Endothelial cell of umbilical vein (primary cell): ENCODE measurements at places on chromosomes 6 and 20. TPM values are rescaled to one million over a fixed set of nuclear protein-coding genes. Genes with fewer than 3 reads are reported as not detected.

DNA sequence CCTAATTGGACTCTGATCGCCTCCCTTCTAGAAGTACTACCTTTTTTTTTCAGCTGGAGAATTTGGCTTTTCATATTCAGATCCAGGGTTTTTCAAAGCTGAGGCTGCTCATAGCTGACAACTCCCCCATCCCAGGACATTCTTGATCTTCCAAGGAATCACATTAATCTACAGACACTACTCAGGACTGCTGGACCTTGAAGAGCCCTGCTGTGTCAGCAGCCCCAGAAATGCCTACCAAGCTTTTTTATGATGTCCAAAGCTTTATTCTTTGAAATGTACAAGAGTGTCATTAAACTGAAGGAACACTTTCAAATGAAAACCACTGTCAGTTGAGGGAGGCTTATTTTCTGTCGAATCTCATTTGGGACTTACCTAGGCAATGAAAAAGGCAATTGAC lies 704.1 kb downstream of the PTPRT start:
- no peak for DNase-seq

- no peak for DNase-seq
Measured at GRCh38 chr6:209432-210103, 82.7 kb upstream of the DUSP22 start.

DNA sequence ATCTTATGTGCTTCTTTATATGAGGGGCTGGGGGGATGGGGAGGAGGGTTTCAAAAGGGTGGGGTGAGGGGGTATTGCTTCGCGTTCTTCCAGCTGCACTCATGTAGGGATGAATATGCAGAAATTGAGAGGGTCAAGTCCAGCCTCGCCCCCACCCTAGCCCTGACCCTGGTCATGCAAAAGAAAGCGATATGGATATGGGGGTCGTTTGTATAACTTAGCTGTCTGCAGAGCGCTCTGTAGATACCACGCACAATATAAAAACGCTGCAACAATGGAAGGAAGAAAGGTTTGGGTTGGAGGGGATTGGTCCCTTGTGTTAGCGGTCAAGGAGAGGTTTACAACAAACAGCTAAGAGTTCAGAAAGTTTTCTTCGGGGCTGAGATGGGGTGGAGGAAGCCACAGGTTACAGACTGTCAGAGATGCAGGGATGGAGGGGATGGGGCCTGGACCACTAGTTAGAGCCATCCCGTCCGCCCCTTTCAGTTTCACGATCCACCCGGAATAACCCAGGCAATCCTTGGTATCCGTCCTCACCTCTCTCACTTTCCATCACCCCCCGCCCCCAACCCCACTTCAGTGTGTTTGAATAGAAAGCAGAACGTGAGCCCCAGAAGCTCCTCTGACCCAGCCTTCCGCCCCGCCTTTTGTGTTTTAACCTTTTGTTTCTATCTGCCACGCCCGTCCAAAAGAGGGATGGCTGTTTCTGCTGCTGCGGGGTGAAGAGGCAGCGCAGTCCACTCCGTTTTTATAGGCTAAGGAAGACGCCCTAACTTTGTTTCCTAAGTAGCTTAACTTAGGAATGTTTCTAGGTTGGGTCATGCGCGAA lies 73.5 kb downstream of the SOX4 start:
- DNase-seq: peak; percentile 28

- DNase-seq: peak; percentile 60
Measured at GRCh38 chr20:38730989-38731737, 6.9 kb downstream of the SLC32A1 start.

DNA sequence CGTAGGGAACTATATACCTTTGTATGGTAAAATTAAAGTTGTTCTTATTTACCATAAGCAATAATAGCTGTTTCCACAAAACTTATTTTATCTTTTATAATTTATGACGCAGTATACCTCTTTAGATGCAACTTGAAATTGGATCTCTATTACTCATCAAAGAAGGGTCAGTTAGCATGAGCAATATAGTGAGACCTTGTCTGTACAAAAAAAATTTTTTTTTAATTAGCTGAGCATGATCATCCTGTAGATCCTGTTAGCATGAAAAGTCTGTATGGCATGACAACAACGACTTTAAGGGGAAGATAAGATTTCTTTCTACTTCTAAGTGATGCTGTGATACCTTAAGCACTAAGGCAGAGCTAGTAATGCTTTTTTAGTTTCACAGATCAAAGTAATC lies 5.9 kb downstream of the ALDH5A1 start:
- DNase-seq: no peak

Gene TCF19
- 28.0 and 31.7 TPM in 2 replicates for total RNA-seq

Gene CARMIL1
- total RNA-seq: 8.7 and 8.8 TPM in 2 replicates

- DNase-seq: no peak
Measured at GRCh38 chr20:1177680-1178079, 7.1 kb downstream of the TMEM74B start.

Gene PXDC1
- 119 and 121 TPM in 2 replicates for total RNA-seq

- no peak for DNase-seq
Measured at GRCh38 chr6:150320442-150320841, 48.4 kb upstream of the IYD start.

Gene SOBP
- 6.1 and 6.6 TPM in 2 replicates for total RNA-seq

GRCh38 chr20:59730722-59731121 lies 126.4 kb downstream of the PHACTR3 start:
- no peak for DNase-seq

- no peak for DNase-seq
Measured at GRCh38 chr6:26640806-26641205, 18.7 kb downstream of the ZNF322 start.

DNA sequence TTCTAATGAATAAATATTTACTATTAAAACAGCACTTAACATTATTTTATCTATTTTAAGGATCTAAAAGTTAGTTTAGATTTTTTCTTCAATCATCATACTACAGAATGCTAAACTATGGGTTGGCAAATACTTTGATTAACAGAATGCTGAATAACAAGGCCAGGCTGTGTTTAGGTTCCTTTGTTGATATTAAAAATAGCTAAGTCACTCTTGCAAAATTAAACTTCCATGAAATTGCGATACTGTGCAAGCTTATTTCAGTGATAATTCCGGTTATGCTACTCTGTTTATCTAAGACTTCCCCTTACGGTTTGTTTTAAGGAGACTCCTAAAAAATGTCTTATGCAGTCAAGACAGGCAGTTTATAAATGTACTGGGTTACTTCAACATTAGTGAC lies 2.8 kb downstream of the RNF24 start:
- no peak for DNase-seq

Gene COL10A1
- not detected in 2 replicates for total RNA-seq

DNA sequence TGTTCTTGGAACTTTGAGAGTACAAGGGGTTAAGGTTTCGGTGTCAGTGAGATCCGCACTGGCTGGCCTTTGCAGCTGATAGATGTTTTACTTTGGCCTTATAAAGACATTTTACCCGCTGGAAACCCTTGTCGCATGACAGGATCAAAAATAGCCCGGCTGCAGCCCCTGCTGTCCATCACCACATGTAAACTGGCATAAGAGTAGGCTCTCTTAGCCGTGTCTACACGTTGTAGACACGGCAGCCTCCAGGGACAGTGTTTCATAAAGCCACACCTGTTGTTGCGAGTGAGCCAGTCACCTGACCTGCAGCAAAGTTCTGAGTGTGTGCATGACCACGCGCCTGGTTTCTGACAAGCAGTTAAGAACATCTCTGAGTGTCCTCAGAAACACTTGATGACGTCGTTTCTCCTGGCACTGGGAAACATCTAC lies 8.5 kb downstream of the RBM24 start:
- no peak for DNase-seq

GRCh38 chr20:12051206-12052163 lies 133.8 kb downstream of the BTBD3 start:
- DNase-seq: peak; percentile 6

Gene C6orf132
- total RNA-seq: 0.07 and 0.71 TPM in 2 replicates

Gene SLPI
- not detected in 2 replicates for total RNA-seq

Gene GNRH2
- total RNA-seq: 1.7 and 1.9 TPM in 2 replicates

- no peak for DNase-seq
Measured at GRCh38 chr6:130115036-130115435, 96.7 kb downstream of the L3MBTL3 start.

Gene TRAPPC3L
- 0.38 TPM in 1 of 2 replicates, not detected in the other for total RNA-seq

Gene ZBTB12
- 3.5 and 4.9 TPM in 2 replicates for total RNA-seq

DNA sequence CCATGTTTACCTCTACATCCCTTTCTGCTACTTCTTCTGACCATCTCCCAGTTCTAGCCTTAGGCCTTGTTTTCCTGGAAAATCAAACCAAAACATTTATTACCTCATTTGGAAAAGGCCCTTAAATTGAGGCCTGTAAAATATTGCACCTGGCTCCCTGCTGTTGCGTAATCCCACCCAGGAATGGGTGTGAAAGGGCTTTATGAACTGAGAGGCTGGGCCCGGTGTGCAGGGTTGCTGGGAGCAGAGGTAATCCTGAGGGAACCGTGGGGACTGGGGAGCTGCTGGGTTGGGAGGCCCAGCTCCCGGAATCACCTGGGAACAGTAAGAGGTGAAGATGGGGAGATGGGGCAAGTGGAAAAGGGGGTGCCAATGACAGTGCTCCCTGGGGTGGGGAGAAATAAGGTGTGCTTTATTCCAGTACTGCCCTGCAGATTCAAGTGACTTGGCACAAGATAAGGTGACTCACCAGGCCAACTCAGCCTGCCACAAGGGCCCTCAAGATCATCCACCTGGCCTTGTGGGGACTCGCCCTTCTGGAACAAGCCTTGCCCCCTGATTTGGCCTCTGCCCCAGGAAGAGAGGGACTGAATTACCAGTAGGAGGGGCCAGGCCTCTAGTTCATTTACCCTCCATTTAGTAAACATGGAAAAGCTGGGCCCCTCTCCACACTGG lies 44.2 kb downstream of the KCNK5 start:
- DNase-seq: no peak

GRCh38 chr20:45091366-45091765 lies 9.6 kb downstream of the KCNS1 start:
- no peak for DNase-seq

GRCh38 chr6:133701633-133702331 lies 187.1 kb upstream of the TCF21 start:
- DNase-seq: no peak

Gene TREML2
- not detected in 2 replicates for total RNA-seq

DNA sequence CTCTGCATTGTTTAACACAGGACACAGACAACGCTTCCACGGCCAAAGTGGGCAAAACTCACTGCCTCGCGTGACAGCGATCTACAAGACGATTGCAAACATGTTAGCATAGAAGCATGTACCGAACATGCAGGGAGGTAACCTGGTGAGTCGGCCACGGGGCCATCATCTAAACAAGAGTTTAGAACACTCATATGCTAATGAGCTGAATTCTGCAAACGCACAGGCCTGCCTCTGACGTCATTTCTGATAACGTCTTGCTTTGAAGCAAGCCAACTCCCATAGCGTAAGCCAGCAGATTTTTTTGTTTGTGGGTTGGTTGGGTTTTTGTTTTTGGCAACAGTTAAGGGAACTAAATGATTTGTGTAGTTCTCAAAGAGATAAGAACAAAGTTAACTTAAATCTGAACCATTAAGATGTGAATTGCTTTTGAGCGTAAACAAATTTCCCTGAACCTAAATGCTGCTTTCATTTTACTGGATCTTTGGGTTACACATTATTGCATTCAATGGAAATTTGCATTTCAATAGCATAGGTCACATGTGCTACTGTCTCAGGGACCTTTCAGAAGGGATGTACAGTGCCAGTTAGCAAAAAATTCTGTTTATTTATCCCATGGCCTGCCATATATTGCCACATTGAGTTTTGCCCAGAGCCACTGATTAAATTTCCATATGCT lies 184.5 kb upstream of the PDE10A start:
- DNase-seq: no peak

DNA sequence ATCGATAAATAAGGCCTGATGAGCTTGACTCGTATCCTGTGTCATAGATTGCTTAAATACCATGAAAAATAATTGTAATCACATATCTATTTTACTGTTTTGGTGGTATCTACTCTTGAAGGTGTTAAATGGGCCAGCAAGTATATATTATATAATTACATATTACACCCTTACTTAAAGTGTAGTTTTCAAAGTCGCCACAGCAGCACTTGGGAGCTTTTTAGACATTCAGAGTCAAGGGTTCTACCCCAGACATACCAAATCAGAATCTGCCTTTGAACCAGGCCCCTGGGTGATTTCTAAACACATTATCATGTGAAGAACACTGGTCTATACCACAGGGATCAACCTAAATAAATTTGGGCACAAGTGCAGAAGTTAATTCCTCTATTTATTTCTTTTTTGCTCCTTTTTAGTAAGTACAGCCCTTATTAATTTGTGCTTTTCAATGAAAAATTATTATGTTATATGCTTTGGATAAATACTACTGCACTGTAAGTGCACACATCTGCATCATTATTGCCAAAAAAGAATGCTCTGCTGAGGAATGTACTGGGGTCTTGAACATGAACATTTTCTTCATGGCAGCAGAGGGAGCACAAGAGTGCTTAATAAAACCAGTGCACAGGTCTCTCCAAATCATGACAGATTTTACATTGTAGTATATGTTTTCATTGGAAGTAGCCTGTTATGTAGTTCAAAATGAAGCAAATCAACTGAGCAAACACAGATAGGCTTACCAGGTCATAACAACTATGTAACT lies 3.1 kb upstream of the ATXN1 start:
- peak; percentile 57 for DNase-seq

Gene TGM2
- 708 and 868 TPM in 2 replicates for total RNA-seq

DNA sequence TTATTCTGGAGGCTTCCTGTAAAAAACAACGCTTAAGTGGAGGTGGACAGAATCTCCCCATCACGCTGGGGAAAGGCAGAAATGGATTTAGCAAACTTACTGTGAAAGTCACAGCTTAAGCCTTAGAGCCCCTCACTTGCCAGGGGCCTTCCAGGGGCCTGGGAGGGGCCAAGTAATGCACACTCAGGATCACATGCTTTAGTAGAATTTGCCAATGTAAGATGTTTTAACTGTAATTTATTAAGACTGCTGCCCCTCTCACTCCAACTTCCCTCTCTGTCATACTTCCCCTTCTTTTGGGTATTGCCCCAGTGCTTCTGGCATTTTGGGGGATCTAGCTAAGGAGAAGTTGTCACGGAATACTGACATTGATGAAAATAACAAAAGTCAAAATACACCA lies 12.6 kb upstream of the ADA start:
- DNase-seq: no peak

GRCh38 chr6:89662659-89663223 lies 24.2 kb upstream of the LYRM2 start:
- no peak for DNase-seq

DNA sequence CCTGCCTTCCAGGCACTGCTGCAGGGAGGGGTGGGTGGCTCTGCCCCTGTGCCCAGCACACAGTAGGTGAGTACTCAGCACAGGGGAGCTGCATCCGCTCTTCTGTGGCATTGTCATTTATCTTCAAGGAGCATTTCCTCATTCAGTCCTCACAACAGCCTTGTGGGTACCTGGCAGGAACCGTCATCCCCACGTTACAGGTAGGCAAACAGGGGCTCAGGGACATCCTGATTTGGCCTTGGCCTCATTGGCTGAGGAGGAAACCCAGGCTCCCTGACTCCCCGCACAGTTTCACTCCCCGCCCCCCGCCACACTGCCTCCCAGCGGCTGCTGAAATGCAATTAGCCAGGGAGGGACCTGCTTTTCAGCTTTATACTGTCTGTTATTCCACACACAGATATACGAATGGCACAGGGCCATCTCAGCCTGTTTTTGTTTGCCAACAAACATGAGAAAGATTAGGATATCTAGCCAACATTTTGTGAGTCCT lies 24.2 kb upstream of the PNPLA1 start:
- no peak for DNase-seq

Gene EPPIN
- not detected in 2 replicates for total RNA-seq
